ENCODE measurements at places on chromosomes 12 and 14. TPM values are rescaled to one million over a fixed set of nuclear protein-coding genes. Genes with fewer than 3 reads are reported as not detected.

The CLEC4D gene
- total RNA-seq = not detected

- H3K27me3 ChIP-seq = no peaks in the 10 kb centered on the region
- peak; percentile 31 for DNase-seq
- H3K4me3 ChIP-seq = peak overlapping the region; percentile 93
- H3K4me1 ChIP-seq = peaks cover 38% of the 10 kb centered on the region
- no peaks in the 10 kb centered on the region for H3K36me3 ChIP-seq
- peak overlapping the region; percentile 92 for H3K27ac ChIP-seq
These were observed 564 bp downstream of the ATXN3 start for GRCh38 chr14:92105893-92106142.

The GLIPR1 gene
- total RNA-seq = 52.3 TPM

The FIGNL2 gene
- total RNA-seq = 0.33 TPM

GRCh38 chr12:123354600-123354999 is 10.0 kb downstream of the SBNO1 start:
- H3K27ac ChIP-seq = no peak overlapping the region
- no peaks in the 10 kb centered on the region for H3K27me3 ChIP-seq
- no peak overlapping the region for H3K4me3 ChIP-seq
- peaks cover 40% of the 10 kb centered on the region for H3K4me1 ChIP-seq
- DNase-seq = no peak

GRCh38 chr12:89783359-89784060 is 74.9 kb upstream of the ATP2B1 start:
- H3K27ac ChIP-seq = no peak overlapping the region
- H3K36me3 ChIP-seq = no peaks in the 10 kb centered on the region
- no peak overlapping the region for H3K4me3 ChIP-seq
- no peak for DNase-seq
- no peaks in the 10 kb centered on the region for H3K27me3 ChIP-seq

DNA sequence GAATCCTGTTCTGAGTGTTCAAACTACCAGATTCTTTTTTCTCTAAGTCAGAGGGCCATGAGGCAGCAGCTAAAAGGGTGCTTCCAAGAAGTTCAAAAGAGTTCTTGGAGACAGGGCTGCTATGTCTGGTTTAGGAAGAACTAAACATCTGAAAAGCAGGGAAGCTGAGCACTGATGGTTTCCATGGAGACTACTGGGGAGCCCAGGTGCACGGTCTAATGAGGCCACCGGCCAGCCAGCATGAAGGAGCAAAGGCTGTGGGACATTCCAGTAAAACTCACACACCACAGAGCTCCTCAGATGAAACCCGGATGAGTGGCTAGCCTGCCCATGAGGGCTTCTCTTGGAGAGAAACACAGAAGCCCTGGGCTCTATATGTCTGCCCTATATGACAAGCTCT is 97.3 kb downstream of the KCNK10 start:
- H3K27me3 ChIP-seq = peaks cover 2% of the 10 kb centered on the region
- no peak overlapping the region for H3K4me3 ChIP-seq
- H3K36me3 ChIP-seq = no peaks in the 10 kb centered on the region
- no peak for DNase-seq
- no peaks in the 10 kb centered on the region for H3K4me1 ChIP-seq
- no peak overlapping the region for H3K27ac ChIP-seq

GRCh38 chr14:22887260-22887989 is 4.4 kb downstream of the REM2 start:
- DNase-seq = peak; percentile 68
- H3K27me3 ChIP-seq = peaks cover 19% of the 10 kb centered on the region
- peak overlapping the region; percentile 89 for H3K27ac ChIP-seq
- peak overlapping the region; percentile 84 for H3K4me3 ChIP-seq
- H3K4me1 ChIP-seq = peaks cover 45% of the 10 kb centered on the region

DNA sequence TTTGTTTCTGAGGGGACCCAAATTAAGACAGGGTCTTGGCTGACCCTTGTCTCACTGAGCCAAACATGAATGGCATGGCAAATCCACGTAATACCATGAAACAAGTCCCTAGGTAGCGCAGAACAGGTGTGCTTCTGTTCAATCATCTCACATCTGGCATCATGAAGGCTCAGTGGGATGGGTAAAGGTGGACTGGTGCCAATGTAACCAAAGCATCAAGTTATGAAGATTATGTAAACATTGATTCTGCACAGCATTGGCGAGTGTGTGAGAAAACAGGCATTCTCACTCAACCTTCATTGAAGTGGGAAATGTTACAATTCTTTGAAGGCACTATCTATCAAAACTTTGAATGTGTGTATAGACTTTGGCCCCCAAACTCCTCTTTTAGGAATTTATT is 41.9 kb downstream of the PTGER2 start:
- H3K27ac ChIP-seq = no peak overlapping the region
- no peak overlapping the region for H3K4me3 ChIP-seq
- peaks cover 3% of the 10 kb centered on the region for H3K27me3 ChIP-seq

DNA sequence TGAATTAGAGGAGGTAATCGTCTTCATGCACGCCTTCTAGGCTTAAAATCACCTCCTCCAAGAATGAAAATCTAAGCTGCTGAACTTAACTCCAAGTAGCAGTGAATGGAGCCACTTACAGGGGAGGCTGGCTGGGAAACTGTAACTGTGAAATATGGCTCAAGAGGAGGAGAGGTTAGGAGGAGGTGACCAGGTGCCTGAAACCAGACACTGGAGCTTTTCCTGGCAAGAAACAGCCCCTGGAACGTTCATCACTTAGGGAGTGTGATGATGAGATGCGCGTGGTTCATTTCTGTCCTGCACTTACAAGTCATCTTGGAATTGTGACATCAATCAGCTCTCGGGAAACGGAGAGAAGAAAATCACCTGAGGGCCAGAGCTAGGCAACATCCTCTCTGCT is 62.3 kb upstream of the TMEM132C start:
- H3K4me3 ChIP-seq = no peak overlapping the region
- H3K27me3 ChIP-seq = no peaks in the 10 kb centered on the region
- no peaks in the 10 kb centered on the region for H3K4me1 ChIP-seq
- no peaks in the 10 kb centered on the region for H3K36me3 ChIP-seq

DNA sequence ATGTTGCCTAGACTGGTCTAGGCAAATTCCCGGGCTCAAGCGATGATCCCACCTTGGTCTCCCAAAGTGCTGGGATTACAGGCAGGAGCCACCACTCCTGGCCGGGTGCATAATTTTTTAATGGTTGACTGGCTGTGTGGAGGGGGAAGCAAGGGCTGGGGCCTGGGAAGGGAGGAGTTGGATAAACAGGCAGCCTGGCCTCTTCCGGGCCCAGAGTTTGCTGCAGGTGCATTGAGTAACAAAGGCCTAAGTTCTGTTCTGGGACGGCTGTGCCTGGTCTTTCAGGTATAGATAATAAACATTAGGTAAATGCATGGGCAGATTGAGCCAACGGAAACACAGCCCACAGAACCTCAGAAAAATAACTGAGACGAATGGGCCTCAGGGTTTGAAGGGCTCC is 191.3 kb upstream of the TBX3 start:
- DNase-seq = no peak
- H3K4me3 ChIP-seq = no peak overlapping the region
- H3K36me3 ChIP-seq = no peaks in the 10 kb centered on the region

The RAP1B gene
- 291 TPM for total RNA-seq

- H3K4me3 ChIP-seq = no peak overlapping the region
- DNase-seq = no peak
- H3K27me3 ChIP-seq = no peaks in the 10 kb centered on the region
These were observed 133.3 kb downstream of the FLRT2 start for GRCh38 chr14:85663256-85663655.

DNA sequence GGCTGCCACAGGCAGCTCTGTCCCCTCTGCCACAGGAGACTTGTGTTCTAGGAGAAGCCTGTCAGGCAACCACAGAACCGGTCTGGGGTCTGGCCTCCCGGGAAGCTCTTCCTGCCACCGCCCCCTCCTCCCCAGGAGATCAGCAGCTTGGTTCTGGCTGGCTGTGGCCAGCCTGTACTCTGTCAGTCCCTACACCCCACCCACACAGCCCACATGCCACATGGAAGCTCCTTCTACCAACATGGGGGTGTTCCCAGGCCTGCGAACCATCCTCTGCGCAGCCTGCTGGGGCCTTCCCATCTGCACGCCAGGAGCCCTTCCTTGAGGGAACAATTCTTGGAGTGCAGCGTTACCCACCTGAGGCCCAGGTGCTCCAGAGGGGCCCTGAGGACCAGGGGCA is 16.8 kb downstream of the TMEM106C start:
- H3K27ac ChIP-seq = no peak overlapping the region
- DNase-seq = no peak
- peaks cover 13% of the 10 kb centered on the region for H3K27me3 ChIP-seq
- H3K4me3 ChIP-seq = no peak overlapping the region
- H3K4me1 ChIP-seq = no peaks in the 10 kb centered on the region

- H3K4me3 ChIP-seq = no peak overlapping the region
- H3K27me3 ChIP-seq = peaks cover 2% of the 10 kb centered on the region
- peaks cover 6% of the 10 kb centered on the region for H3K4me1 ChIP-seq
- H3K36me3 ChIP-seq = no peaks in the 10 kb centered on the region
- no peak for DNase-seq
- H3K27ac ChIP-seq = no peak overlapping the region
These were observed 167.4 kb downstream of the TMTC3 start for GRCh38 chr12:88309546-88309945.

- DNase-seq = no peak
- peaks cover 7% of the 10 kb centered on the region for H3K36me3 ChIP-seq
- no peak overlapping the region for H3K27ac ChIP-seq
- no peaks in the 10 kb centered on the region for H3K27me3 ChIP-seq
- H3K4me1 ChIP-seq = peaks cover 43% of the 10 kb centered on the region
These were observed 374.9 kb upstream of the RGS6 start for GRCh38 chr14:71557351-71557750.
